HFFc6 (cell line): ENCODE measurements at places on chromosomes 12 and 14.
A peak's percentile ranks its signal among the peaks of the same experiment; 100 is the strongest.

- DNase-seq = no peak
Measured at GRCh38 chr12:101045486-101046464, 164.3 kb downstream of the SLC5A8 start.

- peak; percentile 63 for DNase-seq
Measured at GRCh38 chr12:46442239-46442638, 69.7 kb upstream of the SLC38A2 start.

DNA sequence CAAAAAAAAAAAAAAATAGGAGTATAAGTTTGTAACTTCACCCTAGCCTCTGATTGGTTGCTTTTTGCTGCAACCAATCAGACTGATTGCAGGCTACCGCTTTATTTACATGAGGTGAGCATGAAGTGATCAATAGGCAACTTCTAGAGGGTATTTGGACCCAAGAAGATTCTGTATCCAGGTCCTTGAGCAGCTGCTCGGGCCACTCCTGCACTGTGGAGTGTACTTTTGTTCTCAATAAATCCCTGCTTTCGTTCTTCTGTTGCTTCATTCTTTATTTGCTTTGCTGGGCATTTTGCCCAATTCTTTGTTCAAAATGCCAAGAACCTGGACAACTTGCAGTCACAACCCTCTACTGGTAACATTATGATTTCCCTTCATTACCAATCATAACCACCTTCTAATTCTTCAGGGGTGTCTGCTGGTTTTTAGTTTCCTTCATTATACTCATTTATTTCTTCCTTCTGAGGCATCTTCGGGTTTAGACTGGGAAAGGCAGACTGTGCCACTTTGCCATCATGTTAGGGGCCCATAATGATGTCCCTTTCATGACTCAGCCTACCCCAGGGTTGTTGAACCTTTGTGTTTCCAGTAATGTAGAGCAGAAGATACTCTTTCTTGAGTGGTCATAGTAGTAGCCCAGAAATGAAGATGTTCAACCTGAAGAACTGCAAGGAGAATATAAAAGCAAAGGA, 43.4 kb upstream of the LIMA1 start:
- peak; percentile 19 for DNase-seq

DNA sequence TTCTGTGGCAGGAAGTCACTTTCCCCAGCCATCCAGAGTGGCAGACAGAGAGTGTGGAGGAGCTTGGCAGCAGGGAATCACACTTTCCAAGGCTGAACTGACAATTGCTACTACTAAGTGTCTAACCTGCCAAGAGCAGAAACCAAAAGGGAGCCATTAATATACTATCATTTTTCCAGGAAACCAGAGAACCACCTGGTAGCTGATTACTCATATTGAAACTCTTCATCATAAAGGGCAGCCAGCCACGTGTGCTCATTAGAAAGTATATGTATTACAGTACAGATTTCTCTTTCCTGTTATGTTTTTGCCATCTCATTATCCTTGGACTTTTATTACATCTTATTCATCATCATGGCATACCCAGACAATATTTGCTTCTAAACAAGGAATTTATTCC, 374.9 kb downstream of the GXYLT1 start:
- no peak for DNase-seq

GRCh38 chr12:97837401-97837800, 374.8 kb downstream of the RMST start:
- DNase-seq = no peak

GRCh38 chr12:89781156-89781555, 72.5 kb upstream of the ATP2B1 start:
- DNase-seq = no peak
